ENCODE measurements at places on chromosomes 12 and 14.

DNA sequence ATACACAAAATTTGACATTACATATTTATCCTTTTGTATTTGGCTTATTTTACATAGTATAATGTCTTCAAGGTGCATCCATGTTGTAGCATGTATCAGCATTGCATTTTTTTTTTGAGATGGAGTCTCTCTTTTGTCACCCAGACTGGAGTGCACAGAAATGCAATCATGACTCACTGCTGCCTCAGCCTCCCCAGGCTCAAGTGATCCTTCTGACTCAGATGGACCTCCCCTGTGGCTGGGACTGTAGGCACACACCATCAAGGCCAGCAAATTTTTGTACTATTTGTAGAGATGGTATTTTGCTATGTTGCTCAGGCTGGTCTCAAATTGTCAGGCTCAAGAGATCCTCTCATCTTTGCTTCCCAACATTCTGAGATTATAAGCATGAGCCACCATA, 214.4 kb upstream of the ALG10B start:
- no peak for DNase-seq

- no peak for DNase-seq
Measured at GRCh38 chr14:55610713-55611370, 30.8 kb downstream of the KTN1 start.

DNA sequence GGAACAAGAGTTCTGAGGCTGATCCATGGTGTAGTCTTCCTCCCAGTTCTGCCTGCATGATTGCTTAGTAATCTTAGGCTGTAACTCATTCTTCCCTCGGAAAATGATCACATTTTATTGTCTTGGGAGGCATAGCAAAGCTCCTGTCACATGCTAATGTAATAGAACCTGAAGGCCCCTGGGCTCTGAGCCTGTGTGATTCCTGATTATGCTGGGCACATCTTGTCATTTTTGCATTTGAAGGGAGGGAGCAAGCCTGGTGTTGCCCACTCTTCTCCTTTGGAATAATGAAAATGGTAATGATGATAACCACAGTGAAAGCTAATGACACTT, 215.4 kb downstream of the MSRB3 start:
- DNase-seq: no peak

GRCh38 chr12:31773867-31774266, 45.0 kb upstream of the AMN1 start:
- no peak for DNase-seq

- DNase-seq: no peak
Measured at GRCh38 chr14:101360054-101360911, 201.0 kb upstream of the DIO3 start.

Data from stimulated activated CD4-positive, alpha-beta T cell treated with anti-CD3 and anti-CD28 coated beads, Interleukin-4, amount 100 ng/mL, for 4 hours (primary cell).